ENCODE measurements at places on chromosomes 3 and 15. TPM values are rescaled to one million over a fixed set of nuclear protein-coding genes. Genes with fewer than 3 reads are reported as not detected.

The PCOLCE2 gene
- 4.5 TPM for total RNA-seq

The MKRN2OS gene
- total RNA-seq, result 0.25 TPM

The KIF15 gene
- total RNA-seq, result 1.5 TPM

The SLC28A1 gene
- not detected for total RNA-seq

The TRPM1 gene
- not detected for total RNA-seq

The CCR2 gene
- total RNA-seq, result not detected

The TMEM108 gene
- total RNA-seq, result 5.9 TPM

The SCAANT1 gene
- total RNA-seq, result not detected

The AADACL2 gene
- not detected for total RNA-seq

The ARNT2 gene
- 3.5 TPM for total RNA-seq

The TMIE gene
- total RNA-seq, result 0.53 TPM

The NECTIN3 gene
- total RNA-seq, result 56.3 TPM

The ZNF80 gene
- total RNA-seq, result not detected

The ZPLD1 gene
- total RNA-seq, result 0.60 TPM

All from astrocyte (in vitro differentiated cells and primary cell).